ENCODE measurements at places on chromosomes 5 and 9. TPM values are rescaled to one million over a fixed set of nuclear protein-coding genes. Genes with fewer than 3 reads are reported as not detected.

LCP2 gene
- polyA plus RNA-seq: 187 TPM

CRHBP gene
- polyA plus RNA-seq: not detected

SMU1 gene
- 24.5 TPM for polyA plus RNA-seq

FGF18 gene
- 0.18 TPM for polyA plus RNA-seq

PCDHA5 gene
- not detected for polyA plus RNA-seq

MYMK gene
- polyA plus RNA-seq: not detected

STOML2 gene
- polyA plus RNA-seq: 107 TPM

SNCAIP gene
- polyA plus RNA-seq: not detected

WNK2 gene
- not detected for polyA plus RNA-seq

TMEM215 gene
- polyA plus RNA-seq: not detected

PCDHA4 gene
- polyA plus RNA-seq: not detected

PAEP gene
- not detected for polyA plus RNA-seq

LCN12 gene
- polyA plus RNA-seq: not detected

TMEM252 gene
- not detected for polyA plus RNA-seq

SLC34A3 gene
- not detected for polyA plus RNA-seq

SPINK7 gene
- not detected for polyA plus RNA-seq

SPINK5 gene
- not detected for polyA plus RNA-seq

TRPM6 gene
- not detected for polyA plus RNA-seq
